Stromal cell of bone marrow (primary cell): ENCODE measurements at places on chromosomes 12 and 14.

DNA sequence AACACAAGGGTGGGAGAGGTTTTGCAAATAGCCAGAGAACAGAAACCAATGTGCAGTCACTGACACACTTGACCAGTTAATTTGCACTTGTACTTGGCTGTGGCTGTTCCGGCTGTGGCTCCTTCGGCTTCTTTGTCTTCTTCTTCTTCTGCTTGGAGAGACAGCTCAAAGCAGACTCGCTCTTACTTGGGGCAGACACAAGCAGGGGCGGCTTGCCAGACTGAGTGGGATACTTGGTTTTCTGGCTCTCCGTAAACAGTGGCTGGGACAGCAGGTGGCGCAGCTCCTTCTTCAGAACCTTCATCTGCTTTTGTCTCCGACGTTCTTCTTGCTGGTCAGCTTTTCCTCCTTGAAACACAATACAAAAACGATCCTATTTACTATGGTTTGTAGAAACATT lies 25.0 kb downstream of the OTUB2 start:
- DNase-seq, result peak; percentile 16

GRCh38 chr12:116959845-116960514 lies 49.2 kb downstream of the FBXW8 start:
- DNase-seq, result no peak

- no peak for DNase-seq
Observed at GRCh38 chr14:48430805-48431204, 755.4 kb upstream of the MDGA2 start.

DNA sequence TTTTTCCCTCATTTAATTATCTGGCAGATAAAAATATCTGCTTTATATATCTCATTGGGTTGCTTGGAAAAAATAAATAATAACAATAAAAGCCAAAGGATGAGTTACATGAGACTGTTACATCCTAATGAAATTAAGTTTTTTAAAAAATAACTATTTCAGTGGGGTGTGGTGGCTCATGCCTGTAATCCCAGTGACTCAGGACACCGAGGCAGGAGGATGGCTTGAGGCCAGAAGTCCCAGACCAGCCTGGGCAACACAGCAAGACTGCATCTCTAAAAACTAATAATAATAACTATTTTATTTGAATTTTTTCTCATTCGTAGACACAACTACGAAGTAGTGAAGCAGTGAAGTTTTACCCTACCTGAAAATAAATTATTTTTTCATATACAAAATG lies 103.3 kb downstream of the BCAT1 start:
- DNase-seq, result no peak

DNA sequence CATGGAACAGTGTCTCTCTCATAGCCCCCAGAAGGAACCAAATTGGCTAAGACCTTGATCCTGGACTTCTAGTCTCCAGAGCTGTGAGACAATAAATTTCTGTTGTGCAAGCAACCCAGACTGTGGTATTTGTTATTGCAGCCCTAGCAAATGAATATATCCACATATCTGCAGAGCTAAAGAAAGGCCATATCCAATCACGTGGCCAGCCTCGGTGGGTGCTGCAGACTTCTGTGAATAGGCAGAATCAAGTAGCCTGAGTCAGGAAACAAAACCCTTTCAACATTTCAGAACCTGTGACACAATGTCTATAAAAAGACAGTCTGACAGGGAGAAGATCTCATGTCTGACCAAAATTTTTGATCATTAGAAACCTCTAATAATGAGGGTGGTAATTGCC lies 71.0 kb upstream of the CPM start:
- no peak for DNase-seq

- DNase-seq, result no peak
Observed at GRCh38 chr14:22334275-22334577, 254.8 kb downstream of the DAD1 start.

DNA sequence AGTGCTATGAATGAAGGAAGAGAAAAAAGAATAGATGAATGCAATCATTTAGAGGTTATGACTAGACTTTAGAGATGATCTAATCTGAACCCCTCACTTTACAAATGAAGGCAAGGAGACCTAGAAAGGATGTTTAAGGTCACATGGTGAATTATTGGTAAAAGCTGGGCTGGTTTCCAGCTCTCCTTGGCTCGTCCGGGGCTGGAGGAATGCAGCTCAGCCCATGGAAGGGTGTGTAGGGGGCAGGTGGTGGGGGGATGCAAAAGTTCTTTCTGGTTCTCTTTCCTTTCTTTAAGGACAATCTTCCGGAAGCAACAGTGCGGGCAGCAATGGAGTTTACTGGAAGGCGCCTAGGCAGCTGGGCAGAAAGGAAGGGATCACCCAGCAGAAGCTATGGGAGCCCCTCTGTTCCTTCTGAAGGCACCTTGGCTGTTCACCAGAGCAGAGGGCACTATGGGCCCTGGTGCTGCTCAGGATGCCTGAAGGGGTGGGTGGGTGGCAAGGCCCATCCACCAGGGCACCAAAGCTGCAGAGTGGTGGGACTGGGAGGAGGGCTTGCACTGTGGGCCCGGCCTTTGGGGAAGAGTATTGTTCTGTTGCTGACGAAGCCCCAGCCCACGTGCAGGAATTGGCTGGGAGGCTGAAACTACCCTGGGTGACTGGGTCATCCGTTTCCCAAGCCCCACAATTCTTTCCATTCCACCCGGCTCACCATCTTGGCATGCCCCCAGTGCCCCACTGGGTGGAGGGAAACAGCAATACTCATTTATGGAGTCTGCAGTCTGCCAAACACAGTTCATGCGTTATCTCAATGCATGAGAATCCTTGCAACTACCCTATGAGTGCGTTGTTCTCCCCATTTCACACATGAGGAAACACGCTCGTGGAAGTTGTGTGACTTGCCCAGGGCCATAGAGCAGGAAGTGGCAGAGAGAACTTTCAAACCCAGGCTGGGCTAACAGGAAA lies 78.2 kb downstream of the IRF2BPL start:
- DNase-seq, result peak; percentile 40

- no peak for DNase-seq
Observed at GRCh38 chr12:8644345-8645248, 18.0 kb downstream of the MFAP5 start.

GRCh38 chr12:19230299-19230866 lies 100.8 kb downstream of the PLEKHA5 start:
- no peak for DNase-seq

- no peak for DNase-seq
Observed at GRCh38 chr14:35594616-35595015, 60.7 kb downstream of the INSM2 start.

DNA sequence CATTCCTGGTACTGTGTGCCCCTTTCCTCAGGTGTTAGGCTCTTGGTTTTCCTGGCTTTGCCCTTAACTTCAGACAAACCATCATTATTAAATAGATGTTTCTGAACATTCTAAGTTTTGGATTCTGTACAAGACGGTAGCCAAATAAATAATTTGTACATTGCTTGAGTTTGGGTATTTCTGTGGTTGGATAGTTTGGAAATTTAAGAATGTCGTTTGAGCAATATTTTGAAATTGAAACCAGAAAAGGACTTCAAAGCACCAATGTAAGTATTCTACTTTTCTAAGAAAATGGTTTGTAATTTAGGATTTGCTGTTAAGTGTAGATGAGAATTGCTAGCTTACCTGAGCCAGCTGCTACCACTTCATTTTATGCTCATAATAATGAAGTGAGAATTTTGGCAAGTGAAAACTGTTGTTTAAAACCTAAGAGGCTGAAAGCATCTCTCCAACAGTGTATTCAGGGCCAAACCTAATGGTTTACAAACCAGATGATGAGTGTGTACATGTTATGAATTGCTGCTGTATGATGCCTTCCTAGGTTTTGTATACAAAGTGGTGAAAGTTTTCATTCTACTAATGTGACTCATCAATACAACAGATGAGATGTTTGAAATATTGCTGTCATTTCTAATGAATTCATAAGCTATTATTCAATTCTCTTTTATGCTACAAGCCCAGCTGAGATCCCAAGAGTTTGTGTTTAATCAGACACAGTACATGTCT lies 181.5 kb upstream of the PRKD1 start:
- no peak for DNase-seq

GRCh38 chr12:67741270-67741669 lies 92.7 kb downstream of the DYRK2 start:
- DNase-seq, result no peak

DNA sequence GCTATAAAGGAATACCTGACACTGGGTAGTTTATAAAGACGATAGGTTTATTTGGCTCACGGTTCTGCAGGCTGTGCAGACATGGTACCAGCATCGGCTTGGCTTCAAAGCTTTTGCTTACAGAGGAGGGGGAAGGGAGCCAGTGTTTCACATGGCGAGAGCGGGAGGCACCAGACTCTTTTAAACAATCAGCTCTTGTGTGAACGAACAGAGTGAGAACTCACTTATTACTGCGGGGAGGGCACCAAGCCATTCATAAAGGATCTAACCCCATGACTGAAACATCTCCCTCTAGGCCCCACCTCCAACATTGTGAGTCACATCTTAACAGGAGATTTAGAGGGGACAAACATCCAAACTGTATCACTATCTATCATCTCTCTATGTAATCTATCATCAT lies 227.4 kb downstream of the TMEM132D start:
- no peak for DNase-seq

DNA sequence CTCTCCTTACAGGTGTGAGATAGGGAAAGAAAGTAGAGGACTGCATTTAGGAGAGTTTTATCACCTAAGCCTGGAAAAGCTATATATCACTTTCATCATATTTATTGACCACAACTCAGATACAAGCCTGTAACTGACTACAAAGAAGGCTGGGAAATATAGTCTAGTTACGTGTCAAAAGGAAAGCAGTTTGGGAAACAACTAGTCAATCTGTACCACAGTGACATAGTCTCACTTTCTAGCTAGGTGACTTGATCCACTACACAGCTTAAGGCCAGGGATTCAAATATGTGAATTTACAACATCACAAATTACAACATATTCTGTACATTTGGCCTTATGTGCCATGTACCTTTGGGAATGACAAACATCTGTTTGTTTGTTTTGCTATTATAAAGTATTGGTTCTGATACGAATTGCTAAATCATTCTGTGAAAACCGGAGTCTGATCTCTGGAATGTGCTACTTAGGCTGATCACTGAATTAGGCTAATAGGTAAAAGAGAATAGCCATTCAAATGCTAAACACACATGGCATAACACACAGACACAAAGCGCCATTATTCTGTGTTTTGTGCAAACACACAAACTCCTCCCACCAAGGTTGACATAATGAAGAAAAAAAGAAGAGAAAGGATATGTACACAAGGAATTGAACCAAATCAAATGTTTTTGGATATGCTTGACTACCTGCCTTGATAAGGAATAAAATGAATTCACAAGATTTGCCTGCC lies 279.8 kb downstream of the DUSP6 start:
- no peak for DNase-seq

GRCh38 chr12:57165741-57166140 lies 18.3 kb upstream of the LRP1-AS start:
- no peak for DNase-seq

DNA sequence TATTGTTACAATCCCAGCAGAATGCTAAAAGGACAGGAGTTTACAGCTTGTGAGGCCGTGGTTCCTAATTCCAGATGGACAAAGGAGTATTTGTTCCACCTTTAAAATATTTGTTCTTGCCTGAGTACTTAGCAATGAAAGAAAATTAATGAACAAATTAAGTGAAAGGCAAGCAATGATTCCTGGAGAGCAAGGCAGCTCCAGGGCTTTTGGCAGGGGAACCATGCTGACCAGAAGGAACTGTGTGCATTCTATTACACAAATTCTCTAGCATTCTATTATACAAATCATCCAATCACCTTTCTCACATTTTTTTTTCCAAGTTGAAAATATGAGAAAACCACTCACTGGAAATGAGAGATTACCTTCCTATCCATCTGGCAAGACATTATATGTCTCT lies 1.8 kb upstream of the BMAL2 start:
- no peak for DNase-seq

DNA sequence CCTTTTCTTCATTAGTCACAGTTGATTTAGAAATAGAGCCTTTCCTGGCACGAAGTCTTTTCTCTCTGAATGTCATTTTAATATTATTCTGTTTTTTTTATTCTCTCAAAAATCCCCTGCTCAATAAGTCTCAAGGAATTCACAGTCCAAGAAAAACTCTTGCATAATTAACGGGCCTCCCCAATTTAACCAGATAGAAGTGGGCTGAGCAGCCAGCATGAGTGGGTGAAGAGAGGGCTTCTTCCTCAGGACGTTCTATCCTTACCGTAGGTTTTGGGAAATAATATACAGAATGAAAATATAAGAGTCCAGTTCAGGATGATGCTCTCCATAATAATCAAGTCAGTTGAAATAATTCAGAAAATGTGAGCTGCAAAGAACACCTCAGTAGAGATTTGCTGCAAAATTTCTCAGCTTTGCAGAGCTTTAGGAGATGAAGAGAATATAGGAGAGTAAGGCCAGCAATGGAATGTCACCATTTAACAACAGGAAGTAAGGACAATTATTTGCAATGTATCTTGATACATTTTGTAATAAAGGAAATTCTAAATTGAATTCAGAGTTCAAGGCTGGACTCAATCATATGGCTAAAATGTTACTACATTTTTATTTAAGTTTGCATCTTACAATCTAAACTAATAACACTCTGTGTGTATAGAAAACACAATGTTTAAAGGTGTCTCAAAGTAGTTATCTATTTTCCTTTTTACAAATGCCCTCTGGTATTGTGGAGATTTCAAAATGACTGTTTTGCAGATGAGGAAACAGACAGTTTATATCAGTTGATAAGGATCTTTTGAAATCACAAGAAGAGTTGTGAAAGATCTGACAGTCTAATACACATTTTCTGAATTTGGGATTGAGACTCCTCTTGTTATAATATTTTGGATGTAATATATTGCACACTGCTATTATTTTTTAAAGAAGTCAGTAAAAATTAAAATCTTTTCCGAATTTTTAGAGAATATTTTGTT lies 1724.1 kb upstream of the SEL1L start:
- no peak for DNase-seq

DNA sequence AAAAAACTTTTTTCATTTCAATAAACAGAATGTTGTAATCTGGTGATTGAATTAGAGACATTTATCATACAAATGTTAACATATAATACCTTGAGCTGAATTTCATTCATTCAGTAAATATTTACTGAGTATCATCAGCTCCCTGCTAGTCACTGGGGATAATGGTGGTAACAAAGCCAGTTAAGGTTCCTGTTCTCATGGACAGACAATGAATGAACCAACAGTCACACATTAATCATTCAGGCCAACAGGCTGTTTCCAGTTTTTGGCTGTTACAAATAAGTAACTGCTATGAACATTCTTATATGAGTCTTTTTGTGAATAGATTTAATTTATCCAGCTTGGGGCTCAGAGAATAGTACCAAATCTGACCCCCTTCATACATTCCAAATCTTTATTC lies 13.5 kb downstream of the EXD2 start:
- DNase-seq, result peak; percentile 8

DNA sequence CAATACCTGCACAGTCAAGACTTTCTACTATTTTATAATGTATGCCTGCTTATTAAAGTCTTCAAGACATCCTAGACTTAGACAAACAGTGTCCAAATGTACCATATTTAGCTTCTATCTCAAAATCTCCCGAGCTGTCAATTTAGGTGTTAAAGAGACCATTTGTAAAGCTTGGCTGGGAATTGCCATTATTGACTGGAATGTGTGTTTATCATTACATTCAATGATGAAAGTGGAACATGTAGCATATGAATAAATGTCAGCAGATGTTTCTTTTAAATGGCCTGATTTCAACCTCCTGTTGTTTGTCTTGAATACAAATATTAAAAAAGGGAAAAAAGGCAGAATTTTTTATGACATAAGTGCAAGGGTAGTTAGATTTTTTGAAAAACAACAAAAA lies 572.3 kb downstream of the PRKD1 start:
- DNase-seq, result no peak

- no peak for DNase-seq
Observed at GRCh38 chr12:122003651-122004611, 17.8 kb upstream of the BCL7A start.

GRCh38 chr14:95998656-95999055 lies 40.5 kb upstream of the C14orf132 start:
- DNase-seq, result peak; percentile 18

- no peak for DNase-seq
Observed at GRCh38 chr12:69338120-69338859, 9.9 kb upstream of the LYZ start.
